Endodermal cell (in vitro differentiated cells): ENCODE measurements at places on chromosomes 1 and 21. TPM values are rescaled to one million over a fixed set of nuclear protein-coding genes. Genes with fewer than 3 reads are reported as not detected.

- peak; percentile 98 for DNase-seq
Measured at GRCh38 chr1:63316984-63317816, 5.2 kb upstream of the FOXD3 start.

GRCh38 chr1:11850156-11850555 is 2.6 kb upstream of the NPPA start:
- no peak for DNase-seq

DNA sequence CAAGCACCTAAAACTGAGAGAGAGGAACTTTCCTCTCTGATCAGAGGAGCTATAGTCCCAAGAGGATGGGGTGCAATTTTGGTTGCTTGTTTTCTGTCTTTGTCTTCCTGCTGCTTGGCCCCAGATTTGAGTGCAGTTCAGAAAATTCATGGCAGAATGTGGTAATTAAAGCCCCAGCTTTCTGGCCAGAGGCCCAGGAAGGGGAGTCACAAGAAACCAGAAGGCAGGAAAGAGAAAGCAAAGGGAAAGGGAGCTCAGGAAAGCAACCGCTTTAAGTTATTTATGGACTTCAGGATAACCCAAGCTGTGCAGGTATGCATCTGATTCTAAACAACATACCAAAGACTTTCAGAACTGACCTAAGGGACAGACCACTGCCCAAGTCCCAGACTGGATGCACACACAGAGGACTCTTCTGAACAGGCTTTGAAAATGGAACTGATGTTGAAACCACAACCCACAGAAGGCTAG is 88.8 kb downstream of the ST3GAL3 start:
- no peak for DNase-seq

DNA sequence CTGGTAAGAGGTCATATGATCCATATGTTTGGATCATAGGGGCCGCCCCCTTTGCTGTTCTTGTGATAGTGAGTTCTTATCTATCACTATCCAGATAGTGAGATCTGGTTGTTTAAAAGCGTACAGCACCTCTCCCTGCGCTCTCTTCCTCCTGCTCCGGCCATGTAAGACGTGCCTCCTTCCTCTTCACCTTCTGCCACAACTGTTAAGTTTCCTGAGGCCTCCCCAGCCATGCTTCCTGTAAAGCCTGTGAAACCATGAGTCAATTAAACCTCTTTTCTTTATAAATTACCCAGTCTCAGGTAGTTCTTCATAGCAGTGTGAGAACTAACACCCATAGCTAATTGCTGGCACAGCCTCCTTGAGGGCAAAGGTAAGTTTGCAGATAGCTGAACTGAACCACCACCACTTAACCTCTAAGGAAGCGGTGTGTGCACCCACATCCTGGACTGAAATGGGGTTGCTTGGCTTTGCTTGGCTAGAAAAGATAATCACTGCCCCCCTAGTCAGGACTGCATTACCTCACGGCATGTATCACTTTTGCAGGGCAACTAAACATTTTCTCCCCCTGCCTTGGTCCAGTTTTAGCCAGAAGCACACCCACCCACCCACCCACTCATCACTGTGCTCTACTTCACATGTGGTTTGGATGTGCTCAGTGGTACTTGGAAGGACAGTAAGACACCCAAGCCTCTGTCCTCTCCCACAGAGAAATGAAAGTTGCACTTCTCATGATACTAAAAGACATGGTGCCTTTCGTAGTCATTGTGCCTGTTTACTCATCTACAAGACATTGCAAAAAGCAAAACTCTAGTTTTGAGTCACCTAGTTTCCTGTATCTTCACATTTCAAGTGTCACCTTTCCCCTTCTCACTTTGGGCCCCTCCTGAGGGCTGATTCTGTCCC is 23.1 kb upstream of the PTAFR start:
- no peak for DNase-seq

GRCh38 chr1:18907917-18908845 is 5.8 kb upstream of the ALDH4A1 start:
- no peak for DNase-seq

GRCh38 chr1:244368279-244368678 is 83.4 kb downstream of the ADSS2 start:
- no peak for DNase-seq

- peak; percentile 4 for DNase-seq
Measured at GRCh38 chr21:44795342-44795741, 6.3 kb downstream of the UBE2G2 start.

DNA sequence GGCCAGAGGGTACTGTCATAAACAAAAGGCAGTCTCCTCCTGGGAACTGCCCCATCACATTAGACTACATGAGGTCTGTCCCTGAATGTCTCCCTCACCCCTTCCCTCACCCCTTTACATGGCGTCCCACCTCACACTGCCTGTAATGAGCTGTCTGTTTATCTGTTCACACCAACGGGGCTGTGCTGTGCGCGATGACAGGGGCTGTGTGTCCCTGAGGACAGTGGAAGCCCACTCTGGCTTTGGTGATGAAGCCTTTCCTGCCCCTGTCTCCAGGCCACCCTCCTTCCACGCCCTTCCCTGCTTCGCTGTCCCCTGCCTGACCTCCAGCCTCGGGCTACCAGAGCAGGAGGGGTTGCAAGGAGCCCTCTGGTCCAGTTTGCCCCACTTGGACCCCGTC is 22.7 kb downstream of the RHBG start:
- DNase-seq, result no peak

DNA sequence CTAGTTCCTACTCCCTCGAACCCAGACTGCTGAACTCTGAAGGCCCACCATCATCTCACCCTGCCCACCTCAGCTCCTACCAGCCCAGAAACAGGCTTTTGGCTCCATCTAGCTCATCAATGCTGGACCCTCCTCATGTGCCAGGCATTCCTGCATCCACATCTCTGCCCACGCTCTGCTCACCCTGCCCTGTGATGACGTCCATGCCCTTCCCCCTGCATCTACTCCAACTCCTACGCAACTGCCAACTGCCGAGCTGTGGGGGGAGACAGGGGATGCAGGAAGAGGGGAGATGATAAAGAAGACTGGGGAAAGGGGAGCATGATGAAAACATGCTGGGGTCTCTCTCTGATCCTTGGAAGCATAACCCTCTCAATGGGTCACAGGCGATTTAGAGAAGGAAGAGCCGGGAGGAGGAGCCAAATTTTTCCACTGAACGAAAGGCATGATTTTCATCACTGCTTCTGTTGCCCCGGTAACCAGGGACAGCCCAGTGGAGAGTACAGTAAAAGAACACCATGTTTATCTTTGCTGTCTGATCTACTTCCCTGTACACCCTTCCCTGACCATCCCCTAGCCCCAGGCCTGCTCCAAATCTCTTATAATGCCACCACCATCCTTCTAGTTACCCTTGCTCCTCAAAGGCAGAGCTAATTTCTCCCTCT is 44.3 kb downstream of the CD34 start:
- peak; percentile 20 for DNase-seq

DNA sequence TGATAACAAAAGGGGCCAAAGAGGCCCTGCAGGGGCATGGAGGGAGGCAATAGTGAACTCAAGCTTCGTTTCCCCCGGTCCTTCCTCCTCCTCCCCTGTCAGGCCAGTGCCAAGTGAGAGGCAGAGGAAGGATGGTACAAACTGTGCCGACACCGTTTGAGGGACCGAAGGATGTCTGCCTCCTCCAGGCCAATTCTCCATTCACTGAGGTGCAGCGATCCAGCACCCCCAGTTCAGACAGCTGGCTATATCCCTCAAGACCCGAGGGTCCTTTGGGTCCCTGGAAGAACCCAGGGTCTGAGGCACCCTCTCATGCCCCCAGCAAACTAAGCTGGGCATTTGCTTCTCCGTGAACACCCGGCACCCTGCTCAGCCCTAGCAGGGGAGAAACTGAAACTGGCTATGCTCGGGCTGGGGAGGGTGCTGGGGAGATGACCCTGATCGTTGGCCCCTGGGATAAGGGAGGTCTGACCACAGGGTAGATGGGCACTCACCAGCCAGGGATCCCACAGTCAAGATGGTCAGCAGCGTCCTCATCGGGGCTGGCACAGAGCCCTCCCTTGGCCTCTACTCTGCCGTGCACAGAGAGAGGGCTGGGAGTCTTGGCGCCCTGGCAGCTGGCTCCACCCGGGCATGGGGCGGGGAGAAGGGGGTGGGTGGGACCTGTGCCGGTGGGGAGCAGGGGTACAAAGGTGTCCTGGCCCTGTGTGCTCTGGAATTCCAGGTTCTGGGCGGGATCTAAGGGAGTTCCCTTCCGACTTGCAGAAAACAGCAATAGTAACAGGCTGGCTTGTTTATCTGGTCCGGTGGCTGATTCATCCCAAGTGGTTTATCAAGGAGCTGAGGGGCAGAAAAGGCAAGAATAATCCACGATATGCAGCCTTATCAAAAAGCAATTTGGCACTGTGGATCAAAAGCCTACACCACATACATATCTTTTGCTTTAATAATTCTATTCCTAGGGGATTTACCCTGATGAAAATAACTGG is at the start of gene IL22RA1:
IL22RA1 (minus strand) TSS at position 595 of the 989 bp plus-strand sequence; CDS start at position 537, 58 bp downstream.
- no peak for DNase-seq

DNA sequence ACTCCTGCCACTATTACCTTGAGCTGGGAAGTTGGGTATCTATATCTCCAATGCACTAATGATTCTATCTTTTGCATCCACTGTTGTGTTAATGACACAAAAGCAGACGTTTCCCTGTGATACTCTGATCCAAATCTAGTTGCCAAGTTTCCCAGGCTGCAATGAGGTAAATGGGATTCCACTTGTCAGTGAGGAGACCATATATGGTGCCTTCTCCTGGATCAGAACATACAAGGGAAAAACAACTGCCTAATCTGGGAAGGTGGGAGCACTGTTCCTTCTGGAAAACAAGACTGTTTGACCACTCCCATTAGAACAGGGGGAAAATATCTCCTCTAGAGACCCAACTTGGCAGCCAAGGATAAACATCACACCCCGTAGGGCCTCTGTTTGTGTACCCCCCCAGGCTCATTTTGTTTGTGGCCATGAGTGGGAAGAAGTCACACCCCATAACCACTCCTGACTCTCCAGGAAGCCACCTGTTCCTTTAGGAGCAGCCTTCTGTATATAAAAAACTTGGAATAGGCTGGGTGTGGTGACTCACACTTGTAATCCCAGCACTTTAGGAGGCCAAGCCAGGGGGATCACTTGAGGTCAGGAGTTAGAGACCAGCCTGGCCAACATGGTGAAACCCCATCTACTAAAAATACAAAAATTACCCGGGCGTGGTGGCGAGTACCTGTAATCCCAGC is 28.5 kb upstream of the SLC6A9 start:
- DNase-seq, result no peak

DNA sequence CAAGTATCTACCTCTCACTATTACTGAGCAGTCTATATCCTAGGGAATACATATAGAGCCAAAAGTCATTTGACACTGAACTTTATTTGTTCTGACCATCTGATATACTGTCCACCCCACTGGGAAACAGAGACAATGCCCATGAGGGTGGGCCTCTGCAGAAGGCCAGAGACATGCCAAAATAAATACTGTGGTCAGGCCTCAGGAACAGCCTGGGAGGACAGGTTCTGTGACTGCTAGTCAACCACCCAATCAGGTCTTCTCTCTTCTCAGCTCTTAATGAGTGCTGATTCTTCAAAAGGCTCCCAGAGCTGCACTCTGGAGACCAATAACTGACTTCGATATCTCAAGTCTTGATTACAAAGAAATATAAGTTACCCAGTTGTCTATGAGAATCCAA is 5.5 kb upstream of the ANKRD35 start:
- DNase-seq, result no peak

GRCh38 chr1:42847111-42847595 is 740 bp downstream of the ZNF691 start:
- DNase-seq, result no peak

DNA sequence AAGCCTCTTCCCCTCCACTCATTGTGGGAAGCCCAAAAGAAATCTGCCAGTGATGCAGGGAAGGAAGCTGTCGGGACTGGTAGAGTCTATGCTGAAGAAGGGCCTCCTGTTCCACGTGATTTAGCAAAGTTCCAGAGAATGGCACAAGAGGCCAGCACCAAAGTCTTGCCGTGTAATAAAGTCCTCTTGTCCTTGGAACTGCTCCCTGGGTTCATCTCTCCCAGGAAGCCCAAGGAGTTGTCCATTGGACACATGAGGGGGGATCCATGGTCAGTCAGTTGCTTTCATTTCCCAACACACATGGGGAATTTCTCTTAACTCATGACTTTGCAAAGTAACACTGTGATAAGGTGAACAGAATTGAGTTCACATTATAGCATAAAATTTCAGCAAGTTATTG is 116.1 kb upstream of the RAB4A start:
- DNase-seq, result no peak

DNA sequence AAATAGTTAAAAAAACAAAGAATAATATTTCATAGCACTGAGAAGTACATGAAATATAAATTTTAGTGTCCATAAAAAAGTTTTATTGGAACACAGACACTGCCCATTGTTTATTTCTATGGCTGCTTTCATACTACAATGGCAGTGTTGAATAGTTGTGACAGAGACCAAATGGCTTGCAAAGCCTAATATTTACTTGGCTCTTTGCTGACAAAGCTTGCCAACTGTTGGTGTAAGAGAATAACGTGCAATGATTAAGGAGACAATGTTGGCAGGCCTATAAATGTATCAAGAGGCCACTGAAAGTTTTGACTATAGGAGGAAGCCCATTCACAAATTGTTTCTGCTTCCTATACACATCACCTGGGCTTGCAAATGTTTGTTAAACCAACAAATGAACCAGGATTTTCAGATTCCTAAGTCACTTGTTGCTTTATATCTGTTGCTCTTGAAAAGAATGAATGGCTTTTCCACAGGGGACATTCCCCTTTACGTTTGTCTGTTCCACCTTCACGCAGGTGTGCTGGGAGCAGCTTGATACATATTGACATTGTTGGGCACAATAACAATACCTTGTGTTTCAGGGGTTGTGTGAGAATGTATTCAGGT is 5.5 kb upstream of the ST6GALNAC3 start:
- DNase-seq, result no peak

DNA sequence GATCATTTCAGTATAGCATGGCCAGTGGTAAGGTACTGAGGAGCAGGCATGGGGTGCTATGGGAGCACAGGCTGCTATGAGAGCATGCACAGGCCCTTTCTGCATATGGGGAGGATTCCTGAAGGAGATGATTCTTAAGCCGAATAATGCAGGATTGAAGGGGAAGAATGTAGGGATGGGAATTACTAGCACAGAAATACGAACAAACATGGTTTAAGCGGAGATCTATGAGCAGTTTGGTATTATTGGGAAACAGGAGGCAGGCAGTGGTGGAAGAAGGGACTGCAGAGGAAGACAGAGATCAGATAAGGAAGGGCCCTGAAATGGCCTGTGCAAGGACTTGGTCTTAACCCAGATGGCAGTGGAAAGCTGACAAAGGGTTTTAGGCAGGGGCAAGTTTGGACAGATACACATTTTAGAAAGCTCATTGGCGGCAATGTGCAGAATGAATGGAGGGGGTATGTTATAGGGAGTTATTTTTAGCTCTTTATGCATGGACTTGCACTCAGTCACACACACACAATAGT is 1.7 kb downstream of the OSCP1 start:
- DNase-seq, result no peak

DISC1 gene
- total RNA-seq, result 7.1 and 9.4 TPM in 2 replicates

CRYBG2 gene
- 9.0 and 10.3 TPM in 2 replicates for total RNA-seq

CFHR4 gene
- total RNA-seq, result not detected in 2 replicates

LCE1D gene
- total RNA-seq, result not detected in 3 replicates
